ENCODE measurements at places on chromosomes 11 and 22.

GRCh38 chr11:78798663-78799062 is 224.0 kb upstream of the NARS2 start:
- no peak for DNase-seq

DNA sequence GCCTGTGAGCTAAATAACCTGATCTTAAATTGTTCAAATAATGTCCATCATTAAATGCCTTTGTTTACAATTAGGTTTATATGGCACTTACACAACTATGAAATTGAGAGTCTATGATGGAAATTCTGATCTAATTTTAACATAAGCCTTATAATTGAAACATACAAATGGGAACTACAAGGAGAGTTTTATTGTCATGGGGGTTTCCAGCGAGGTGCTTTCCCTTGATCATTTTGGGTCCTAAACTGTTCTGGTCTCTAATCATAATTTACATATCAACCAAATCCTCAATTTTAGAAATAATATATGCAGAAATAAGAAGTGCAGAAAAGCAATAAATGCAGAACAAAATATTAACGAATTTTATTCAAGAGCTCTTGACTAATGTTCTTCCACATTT is 44.9 kb downstream of the RRAS2 start:
- no peak for DNase-seq

- no peak for DNase-seq
These were observed 5.4 kb downstream of the MYO18B start for GRCh38 chr22:25747245-25747944.

DNA sequence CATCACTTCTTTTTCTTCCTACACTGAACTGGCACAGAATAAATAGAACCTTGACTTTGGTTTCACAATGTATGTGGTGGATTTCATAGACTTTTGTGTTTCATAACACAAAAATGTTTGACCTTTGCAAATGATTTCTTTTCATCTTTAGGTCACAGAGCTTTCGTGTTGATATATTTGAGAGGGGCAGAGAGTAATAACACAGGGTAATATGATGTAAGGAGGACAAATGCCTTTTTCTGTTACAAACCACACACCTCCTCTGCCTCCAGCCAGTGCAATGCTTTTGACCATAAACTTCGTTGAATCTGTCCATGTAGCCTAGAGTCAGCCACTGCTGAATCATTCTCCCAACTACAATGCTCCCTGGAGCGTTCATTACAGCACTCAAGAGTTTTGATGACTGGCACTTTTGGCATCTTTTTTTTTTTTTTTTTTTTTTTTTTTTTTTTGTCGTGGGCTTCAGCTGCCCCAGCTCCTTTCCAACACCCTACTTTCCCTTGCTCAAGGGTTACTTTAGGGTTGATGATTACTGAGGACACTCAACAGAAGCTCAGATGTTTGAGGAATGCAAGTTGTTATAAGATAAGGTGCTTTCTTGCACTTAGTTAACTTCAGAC is 11.4 kb upstream of the CAT start:
- no peak for DNase-seq

DNA sequence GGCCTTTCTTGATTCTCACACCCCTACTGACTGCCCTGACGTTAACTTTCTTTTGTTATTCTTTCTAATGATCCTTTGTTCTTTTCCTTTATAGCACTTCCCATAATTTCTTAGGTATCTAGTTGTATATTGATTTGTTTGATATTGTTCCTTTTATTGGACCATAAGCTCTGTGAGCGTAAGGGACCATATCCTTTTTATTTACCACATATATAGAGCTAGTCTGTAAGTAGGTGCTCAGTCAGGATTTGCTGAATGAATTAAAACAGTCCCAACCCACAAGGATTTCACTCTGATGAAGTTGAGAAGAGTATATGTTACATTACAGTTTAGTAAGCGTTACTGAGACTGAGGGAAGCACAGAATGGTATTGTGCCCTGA is 68.8 kb downstream of the EMSY start:
- DNase-seq = no peak

GRCh38 chr11:82858556-82859091 is 41.6 kb downstream of the PRCP start:
- no peak for DNase-seq

- no peak for DNase-seq
These were observed 1.9 kb upstream of the GRAP2 start for GRCh38 chr22:39898997-39899396.

GRCh38 chr11:129864811-129865210 is 30.6 kb downstream of the NFRKB start:
- no peak for DNase-seq

DNA sequence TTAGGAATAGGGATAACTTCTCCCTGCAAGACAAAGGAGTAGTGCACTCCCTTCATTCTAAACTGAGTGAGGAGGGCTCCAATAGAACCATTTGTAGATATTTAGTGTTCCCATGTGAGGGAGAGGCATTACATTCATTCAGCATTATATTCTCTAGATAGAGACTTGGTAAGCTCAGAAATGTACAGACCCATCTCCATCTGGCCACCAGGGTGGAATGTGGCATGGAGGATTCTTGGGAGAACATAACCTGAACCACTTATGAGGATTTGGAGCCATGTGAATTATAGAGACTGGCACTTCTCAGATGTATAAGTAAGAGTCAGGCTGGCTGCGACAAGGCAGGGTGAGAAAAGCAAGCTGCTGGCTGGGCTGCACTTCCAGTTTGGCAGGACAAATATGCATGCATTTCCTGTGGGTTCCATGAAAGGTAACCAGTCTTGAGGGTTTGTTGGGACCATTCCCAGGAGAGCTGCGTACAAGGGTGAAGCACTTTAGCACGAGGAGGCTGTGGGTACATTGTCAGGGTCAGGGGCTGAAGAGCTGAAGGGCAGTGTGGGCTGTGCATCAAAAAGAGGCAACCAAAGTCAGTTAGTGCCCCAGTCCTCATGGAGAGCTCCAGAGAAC is 9.2 kb downstream of the RRP8 start:
- DNase-seq = no peak

- DNase-seq = no peak
These were observed 1179.0 kb downstream of the LRRC4C start for GRCh38 chr11:40280159-40281051.

GRCh38 chr11:82682003-82682751 is 51.5 kb downstream of the FAM181B start:
- DNase-seq = no peak

DNA sequence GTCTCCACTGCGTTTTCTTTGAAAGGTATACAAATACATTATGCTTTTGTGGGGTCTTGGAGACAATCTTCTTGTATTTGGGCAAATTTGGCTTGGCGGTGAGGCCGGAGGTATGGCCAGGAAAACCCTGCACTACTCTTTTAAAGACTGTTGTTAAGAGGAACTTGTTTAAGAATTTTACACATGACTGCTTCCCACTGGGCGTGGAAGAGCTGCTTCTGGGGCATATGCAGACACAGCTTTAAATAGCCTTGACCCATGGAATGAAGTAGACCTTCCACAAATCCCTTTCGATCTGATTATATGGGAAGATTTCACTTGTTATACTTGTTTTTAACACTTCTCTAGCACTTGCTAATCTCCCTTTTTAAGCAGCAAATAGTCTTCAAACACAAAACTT is 453.6 kb downstream of the MN1 start:
- no peak for DNase-seq

DNA sequence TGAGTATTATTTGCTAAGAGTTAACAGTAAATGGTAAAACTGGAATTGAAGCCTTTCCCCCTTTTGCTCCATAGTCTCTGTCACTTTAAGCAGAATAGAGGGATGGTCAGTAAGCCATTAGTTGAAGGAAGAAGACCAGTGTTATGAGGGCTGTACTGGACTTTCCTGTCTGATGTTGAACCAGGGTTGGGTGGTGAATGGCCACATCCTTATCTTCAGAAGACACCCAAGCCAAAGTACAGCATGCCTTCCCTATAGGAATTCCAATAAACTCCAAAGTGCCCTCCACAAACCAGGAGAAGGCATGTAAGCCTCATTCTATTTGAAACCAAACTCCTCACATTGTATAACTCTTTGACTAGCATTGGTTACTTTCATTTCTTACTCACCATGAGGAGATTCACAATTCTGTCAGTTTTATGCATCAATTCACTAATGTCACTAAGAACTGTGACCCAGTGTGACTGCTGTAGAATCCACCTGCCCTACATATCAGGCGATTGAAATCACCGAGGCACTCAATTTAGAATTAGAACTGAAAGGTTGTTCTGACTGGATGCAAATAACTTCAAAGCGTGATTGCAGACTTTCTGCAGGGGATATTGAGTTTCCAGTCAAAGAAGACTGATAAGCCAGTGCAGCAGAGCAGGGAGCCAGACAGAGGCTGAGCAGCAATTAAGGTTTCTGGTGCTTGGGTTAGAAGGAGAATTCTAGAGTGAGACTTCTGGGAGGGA is 107.1 kb upstream of the DDI1 start:
- DNase-seq = no peak

GRCh38 chr22:28920757-28921584 is 37.6 kb downstream of the ZNRF3 start:
- no peak for DNase-seq

DNA sequence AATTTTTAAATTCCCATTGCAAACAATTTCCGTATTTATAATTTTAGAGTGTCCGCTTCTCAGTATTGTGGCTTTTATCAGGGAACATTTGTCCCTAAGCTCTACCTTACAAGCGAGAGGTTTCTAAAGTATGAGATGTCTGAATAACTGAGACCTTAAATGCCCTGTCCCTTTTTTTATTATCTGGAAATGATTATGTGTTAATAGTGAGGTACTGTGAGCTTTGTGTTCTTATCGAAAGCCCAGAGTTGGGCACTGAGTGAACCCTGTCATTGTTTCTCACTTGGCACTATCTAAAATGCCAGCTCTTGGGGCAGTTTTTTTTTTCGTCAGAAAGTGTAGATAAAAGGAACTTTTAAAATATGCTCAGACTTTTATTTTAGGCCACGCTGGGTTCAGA is 9.5 kb downstream of the CTTN start:
- DNase-seq = no peak

- no peak for DNase-seq
These were observed 33.3 kb upstream of the CCDC81 start for GRCh38 chr11:86341382-86341781.

DNA sequence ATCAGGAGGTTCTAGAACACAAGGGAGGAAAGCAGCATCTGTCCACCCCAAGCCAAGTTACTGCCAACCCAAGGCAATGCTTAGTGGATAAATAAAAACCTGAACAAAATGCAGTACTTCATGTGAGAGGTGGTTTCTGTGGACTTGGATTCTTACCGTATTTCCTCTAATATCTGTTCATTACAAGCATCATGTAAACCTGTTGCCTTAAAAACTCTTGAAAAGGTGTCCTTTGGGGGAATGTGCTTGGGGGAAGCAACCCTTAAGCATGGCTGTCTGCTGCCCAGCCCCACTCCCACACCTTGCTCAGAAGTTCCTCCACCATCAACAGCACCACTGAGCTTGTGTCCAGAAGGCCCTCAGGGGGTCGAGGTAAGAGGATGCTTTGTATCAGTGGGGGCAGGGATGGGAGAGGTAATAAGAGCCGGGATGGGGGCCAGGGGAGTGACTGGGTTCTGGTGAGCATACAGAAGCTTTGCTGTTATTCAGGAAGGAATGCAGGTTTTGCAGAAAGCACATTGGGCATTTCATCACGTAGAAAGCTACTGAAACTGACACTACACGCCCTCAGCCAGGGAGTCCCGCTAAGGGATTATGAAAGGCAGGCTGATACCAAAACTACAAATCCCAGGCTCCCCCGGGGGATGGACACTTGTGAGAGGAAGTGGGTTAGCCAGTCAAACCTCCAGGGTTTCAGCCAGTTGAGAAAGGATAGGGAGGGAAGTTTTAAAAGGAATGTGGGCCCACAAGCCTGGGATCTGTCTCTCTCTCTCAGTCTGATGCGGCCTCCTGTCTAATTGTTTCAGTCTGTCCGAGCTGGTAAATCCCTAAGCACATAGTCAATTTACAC is 52.0 kb downstream of the KCNJ1 start:
- DNase-seq = no peak

GRCh38 chr11:10628508-10629236 is 60.2 kb upstream of the LYVE1 start:
- no peak for DNase-seq

GRCh38 chr22:40396882-40397281 is 26.5 kb downstream of the SGSM3 start:
- DNase-seq = no peak

GRCh38 chr11:75311858-75312288 is 39.6 kb downstream of the ARRB1 start:
- DNase-seq = no peak

DNA sequence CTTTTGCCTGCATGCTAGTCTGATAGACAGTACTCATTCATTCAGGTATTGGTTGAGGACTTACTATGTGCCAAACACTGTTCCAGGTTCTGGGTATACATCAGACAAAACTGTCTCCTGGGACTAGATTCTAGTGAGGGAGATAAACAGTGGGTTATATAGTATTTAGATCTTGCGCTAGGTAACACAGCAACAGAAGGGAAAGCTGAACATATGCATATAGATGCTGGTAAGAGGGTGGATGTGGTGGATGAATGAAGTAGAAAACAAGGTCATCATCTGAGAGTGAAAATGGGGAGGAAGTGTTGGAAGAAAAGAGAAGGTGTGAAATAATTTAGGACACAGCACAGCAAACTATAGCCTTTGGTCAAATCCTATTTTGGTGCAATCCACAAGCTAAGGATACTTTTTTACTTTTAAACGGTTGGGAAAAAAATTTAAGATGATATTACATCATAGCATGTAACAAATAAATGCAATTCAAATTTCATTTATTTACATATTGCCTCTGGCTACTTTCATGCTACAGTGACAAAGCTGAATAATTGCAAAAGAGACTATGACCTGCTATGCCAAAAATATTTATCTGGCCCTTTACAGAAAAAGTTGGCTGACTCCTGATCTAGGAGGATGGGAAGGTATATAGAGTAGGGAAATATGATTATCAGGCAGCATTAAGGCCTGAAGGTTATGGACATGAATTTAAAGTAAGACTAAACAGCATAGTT is 7.1 kb upstream of the TMEM9B start:
- no peak for DNase-seq

- no peak for DNase-seq
These were observed 3.7 kb upstream of the RELT start for GRCh38 chr11:73372375-73372993.

DNA sequence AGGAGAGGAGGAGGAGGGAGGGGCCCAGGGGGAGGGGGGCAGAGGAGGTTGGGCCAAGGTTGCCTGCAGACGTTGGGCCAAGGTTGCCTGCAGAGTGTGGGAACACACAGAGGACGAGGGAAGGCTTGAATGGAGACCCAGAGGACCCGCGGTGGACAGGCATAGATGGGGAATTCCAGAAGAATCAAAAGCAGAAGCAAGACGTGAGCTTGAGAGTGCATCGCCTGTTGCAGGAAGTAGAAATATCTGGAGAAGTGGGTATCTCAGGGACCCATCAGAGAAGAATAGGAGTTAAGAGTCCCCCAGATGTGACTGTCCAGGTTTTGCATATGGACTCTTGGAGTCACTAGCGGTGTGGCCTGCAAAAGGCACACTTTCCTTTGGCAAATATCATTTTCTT is 670.2 kb downstream of the TBC1D22A start:
- no peak for DNase-seq
